ENCODE measurements at places on chromosomes 5 and 9.

GRCh38 chr9:22990349-22990748, 543.7 kb downstream of the DMRTA1 start:
- no peak for DNase-seq

DNA sequence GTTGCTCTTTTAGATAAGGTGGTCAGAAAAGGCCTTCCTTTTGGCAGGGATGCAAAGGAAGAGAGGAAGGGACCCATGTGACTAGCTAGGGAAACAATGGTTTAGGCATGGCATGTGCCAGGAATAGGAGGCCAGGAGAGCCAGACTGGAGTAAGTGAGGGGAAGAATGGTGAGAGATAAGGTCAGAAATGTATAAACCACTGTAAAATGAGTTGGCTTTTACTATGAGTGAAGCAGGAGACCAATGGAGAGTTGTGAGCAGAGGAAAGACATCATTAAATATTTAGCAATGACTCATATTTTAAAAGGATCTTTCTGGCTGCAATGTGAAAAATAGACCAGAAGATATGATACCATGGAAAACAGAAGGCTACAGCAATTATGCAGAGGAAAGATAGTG, 50.9 kb downstream of the AP3B1 start:
- no peak for DNase-seq

- DNase-seq = no peak
These were observed 392.6 kb upstream of the BRINP1 start for GRCh38 chr9:119761812-119762211.

GRCh38 chr9:107044872-107045271, 181.9 kb downstream of the ZNF462 start:
- DNase-seq = no peak

GRCh38 chr9:113427629-113428028, 17.1 kb downstream of the C9orf43 start:
- DNase-seq = no peak

GRCh38 chr5:111299831-111300432, 75.7 kb downstream of the CAMK4 start:
- DNase-seq = no peak

DNA sequence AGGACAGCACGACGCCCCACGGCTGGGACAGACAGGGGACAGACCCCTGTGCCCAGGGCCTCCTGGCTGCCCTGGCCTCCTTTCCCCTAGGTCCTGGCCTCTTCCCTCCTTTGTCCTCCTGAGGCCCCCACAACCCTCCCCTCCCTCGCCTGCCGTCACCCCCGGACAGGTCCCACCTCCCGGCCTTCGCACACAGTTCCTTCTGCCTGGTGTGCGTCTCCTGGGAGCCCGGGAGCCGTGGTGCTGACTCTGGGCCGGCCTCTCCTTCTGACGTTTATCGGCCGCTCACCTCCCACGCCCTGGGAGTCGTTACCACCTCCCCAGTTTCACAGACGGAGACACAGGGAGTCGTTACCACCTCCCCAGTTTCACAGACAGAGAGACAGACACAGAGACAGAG, 25.1 kb upstream of the NOTCH1 start:
- no peak for DNase-seq

- DNase-seq = no peak
These were observed 16.4 kb downstream of the SUB1 start for GRCh38 chr5:32601623-32602295.
